ENCODE measurements at places on chromosomes 3 and 15. TPM values are rescaled to one million over a fixed set of nuclear protein-coding genes. Genes with fewer than 3 reads are reported as not detected.
A peak's percentile ranks its signal among the peaks of the same experiment; 100 is the strongest.

Gene ABTB1
- polyA plus RNA-seq: 129 TPM

Gene ZPLD1
- not detected for polyA plus RNA-seq

Gene SERPINI1
- polyA plus RNA-seq: 13.2 TPM

Gene TRAIP
- polyA plus RNA-seq: 0.52 TPM

Gene CACNA1D
- 0.03 TPM for polyA plus RNA-seq

Gene MAPK6
- 8.2 TPM for polyA plus RNA-seq

Gene GOLGA8Q
- polyA plus RNA-seq: not detected

Gene APBA2
- 8.9 TPM for polyA plus RNA-seq

Gene ST8SIA2
- polyA plus RNA-seq: not detected

DNA sequence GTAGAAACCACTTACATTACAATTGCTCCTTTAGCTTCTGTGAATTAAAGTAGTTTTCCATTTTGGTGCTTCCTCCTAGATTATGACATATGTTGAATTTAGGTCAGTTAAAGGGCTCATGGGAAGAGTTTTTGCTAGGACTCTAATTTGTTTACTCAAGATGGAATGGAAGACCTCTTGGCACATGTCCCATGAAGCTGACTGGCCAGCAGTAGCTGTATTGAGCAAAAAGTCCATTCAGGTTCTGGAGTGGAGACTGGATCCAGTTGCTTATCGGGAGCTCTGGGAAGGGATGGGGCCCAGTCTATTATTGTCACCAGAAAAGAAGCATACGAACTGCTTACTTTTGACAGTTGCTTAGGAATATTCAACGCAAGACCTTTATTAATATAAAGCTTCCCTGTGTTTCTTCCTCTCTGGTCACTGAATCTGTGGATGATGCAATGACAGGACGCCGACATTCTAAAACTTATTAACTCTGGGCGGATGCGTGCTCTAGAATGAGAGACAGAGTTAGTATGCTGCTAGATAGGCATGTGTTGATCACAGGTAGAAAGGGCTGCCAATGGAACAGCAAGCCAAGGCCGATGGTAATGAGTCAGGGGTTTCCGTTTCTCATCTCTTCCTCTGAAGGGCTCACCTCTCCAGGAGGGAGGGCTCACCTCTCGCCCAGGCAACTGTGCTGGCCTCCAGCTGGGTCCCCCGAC, 155.8 kb downstream of the NR1D2 start:
- no peak for DNase-seq

DNA sequence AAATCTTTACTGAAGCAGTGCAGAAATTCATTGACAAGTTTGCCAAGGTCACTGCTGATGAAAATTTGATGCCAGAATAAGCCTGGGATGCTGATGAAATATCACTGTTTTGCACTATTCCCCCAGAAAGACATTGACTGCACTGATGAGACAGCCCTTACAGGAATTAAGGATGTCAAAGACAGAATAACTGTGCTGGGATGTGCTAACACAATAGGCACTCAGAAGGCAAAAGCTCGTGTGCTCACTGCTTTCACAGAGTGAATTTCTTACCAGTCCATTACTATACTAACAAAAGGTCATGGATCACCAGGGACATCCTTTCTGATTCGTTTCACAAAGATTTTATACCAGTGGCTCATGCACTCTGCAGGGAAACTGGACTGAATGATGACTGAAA, 69.4 kb downstream of the MCF2L2 start:
- no peak for DNase-seq

GRCh38 chr3:4409415-4409814, 57.7 kb downstream of the SUMF1 start:
- no peak for DNase-seq

- DNase-seq: no peak
These were observed 269.2 kb downstream of the THRB start for GRCh38 chr3:24225385-24225950.

DNA sequence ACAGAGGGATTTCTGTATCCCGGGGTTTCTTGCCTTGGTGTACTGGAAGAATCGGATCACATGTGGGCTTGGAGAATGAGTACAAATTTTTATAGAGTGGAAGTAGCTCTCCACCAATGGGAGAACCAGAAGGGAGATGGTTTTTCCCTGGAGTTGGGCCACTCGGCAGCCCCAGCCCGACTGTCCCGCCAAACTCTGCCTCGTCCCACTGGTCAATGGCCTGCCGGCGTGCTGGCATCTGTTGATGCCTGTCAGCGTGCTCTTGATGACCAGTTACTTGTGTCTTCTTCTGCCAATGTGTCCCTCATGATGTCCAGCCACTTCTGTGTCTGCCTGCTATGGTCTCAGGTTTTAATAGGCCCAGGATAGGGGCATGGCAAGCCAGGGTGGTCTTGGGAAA, 100.5 kb downstream of the CFAP44 start:
- DNase-seq: no peak

DNA sequence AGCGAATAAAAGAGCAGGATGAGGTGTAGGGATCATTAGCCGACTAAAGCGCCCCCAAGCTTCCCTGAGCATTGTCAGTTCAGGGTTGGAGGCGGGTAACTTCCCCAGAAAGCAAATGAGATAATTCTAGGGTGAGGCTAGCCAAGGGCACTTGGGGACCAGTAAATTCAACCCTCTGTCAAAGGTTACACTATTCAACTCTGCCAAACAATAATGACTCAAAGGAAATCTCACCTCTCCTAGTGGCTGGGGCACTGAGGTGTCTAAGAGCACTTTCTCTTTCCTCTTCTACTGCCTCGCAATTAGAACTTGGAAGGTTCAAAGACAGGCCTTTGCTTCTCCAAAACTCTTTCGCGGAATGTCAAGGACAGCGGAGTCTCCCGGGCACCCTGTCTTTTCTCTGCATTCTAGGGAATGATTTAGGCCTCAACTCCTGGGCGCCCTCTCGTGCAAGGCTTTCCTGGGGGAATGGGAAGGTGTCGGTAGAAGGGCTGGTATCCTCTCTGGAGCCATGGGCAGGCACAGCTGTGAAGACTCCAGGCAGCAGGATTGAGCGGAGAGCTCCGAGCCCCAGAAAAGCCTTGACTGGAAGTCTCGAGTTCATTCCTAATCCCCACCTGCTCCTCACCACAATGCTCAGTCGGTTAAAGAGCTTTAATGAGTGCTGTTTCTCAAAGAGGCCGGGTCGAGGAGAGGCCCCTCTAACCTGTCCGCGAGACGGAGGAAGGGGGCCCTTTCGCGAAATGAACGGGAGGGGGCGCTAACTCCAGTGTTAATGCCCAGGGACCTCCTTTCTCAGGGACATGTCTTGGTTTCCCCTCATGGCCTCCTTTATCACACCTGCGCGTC, 21.9 kb downstream of the ZIC4 start:
- no peak for DNase-seq

DNA sequence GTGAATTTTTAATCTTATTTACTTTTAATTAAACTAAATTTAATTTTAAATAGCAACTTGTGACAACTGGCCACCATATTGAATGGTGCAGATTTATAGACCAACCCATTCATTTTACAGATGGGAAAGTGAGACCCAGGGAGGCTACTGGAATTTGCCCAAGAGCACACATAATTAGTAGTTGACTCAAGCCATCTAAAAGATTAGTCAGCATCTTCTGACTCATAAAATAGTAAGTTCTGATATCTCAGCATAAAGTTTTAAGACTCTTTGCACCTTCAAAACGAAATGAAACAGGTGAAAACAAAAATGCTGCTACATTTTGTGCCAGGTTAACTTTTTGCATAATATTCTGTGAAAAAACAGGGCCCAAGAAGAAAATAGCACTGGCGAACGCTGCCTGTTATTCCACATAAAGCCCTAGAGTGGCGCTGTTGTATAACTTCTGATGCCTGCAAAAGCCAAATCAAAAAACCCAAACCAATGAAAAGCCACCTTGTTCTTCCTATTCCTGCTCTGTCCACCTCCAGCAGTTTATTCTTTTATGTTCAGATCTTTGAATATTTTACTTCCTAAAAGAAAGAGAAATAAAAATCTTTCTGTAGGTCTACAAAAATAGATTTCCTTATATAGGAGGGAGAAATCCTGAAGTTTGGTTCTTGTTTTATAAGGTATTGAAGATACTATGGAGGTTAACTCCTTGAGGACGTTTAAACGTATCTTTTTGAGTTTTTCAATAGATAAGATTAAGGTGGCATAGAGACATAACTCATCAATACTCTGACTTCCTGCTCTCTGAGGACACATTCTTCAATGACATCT, 62.8 kb downstream of the OTOL1 start:
- DNase-seq: peak; percentile 23
